NCI-H2081 (cell line): ENCODE measurements at places on chromosomes 7 and 10.

- no peak for DNase-seq
Observed at GRCh38 chr10:7373039-7373438, 37.8 kb downstream of the SFMBT2 start.

DNA sequence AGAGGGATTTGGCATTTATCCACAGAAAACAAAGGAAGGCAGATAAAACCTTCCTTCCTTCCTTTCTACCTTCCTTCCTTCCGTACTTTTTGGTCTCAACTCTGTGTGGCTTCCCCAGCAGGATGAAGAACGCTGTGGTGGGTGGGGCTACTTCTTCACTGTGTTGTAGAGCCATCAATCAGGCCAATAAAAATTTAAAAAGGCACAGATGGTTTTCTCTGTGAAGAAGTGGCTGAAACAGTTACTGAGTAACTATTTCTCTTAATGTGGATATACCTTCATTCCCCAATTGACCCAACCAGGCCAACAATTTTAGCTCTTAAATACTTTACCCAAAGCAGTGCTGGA lies 75.8 kb downstream of the ZNF92 start:
- DNase-seq: no peak

- no peak for DNase-seq
Observed at GRCh38 chr10:68194290-68194689, 37.6 kb downstream of the ATOH7 start.

DNA sequence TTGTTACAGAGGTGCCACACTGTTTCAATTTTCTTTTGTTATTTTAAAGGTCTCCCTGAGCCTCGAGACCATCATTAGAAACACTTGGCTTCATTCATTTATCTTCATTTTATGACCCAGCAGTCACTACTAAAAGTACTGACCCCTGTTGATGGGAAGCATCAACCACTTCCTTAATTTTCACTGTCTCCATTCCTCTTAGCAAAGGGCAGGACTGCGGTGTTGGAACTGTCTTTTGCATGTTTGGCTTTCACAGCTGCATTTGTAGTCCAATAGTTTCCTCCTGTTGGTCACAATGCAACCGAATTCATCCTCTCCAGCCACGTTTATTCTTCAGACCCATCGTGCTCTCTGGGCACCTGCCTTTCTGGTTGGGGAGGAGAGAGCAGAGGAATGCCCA lies 46.7 kb upstream of the PDZD8 start:
- no peak for DNase-seq

DNA sequence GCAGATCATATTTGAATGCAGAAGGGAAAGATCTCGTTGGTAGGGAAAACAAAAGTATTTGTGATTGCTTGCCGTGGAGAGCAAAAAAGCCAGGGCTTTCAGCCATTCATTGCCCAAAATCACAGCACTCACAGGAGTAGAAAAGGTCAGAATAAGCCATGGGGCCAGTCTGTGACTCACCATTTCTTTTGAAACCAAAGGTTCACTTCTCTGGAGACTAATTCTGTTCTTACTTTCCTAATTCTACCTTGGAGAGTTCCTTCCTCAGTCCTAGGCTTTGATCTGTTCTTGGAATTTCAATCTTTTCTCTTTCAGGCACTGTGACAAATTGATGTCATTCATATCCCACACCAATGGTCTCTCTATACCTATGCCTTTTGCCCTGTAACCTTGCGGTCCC lies 54.1 kb upstream of the FAM180A start:
- no peak for DNase-seq

GRCh38 chr7:69652947-69653701 lies 54.8 kb downstream of the AUTS2 start:
- DNase-seq: no peak

GRCh38 chr10:7030134-7030855 lies 380.5 kb downstream of the SFMBT2 start:
- no peak for DNase-seq

GRCh38 chr10:133168617-133169031 lies 8.6 kb downstream of the KNDC1 start:
- no peak for DNase-seq

DNA sequence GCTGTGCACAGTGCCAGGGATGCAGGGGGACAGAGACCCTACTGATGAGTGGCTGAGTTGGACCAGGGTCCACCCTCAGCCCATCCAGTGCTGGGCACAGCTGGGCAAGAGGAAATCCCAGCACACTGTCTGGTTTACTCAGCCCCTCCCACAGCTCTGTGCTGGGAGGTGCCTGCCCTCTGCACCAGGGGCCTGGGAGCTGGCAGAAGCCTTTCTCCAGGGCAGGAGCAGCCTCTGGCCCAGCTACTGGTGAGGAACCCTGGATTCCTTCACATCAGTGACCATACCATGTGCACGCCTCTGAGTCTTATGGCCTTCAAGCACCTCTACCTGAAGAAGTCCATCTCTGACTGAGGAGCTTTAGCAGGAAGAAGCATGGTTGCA lies 25.9 kb upstream of the C10orf71 start:
- DNase-seq: no peak

DNA sequence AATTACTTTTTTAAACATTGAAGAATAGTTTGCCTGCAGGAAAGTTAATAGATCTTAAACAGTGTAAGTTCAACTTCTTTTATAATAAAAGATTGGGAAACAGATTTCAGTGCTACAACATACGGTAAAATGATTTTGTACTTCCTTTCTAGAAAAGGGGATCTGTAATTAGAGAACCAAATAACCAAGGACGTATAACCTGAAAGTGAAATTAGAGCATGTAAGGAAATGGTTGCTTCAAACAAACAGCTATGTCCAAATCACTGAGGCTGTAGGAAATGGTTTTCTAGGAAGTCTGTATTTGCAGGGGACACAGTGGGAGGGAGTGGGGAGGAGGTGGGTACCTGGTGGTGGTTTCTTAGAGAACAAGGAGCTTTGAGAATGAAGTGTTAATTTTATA lies 57.9 kb upstream of the EXOC6 start:
- no peak for DNase-seq

DNA sequence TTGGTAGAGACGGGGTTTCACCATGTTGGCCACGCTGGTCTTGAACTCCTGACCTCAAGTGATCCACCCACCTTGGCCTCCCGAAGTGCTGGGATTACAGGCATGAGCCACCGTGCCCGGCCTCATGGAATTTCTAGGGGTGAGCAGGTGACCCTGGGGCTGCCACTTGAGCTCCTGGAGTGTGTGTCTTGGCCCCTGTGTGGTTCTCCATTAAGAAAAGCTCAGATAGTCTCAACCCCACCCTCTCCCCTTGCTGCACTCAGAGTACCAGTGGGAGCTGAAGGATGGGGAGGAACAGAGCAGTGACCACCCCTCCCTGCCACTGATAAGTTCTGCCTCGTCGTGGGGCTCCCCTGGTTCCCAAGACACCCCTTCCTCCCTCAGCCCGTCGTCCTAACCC lies 45.3 kb downstream of the RCC1L start:
- DNase-seq: no peak

DNA sequence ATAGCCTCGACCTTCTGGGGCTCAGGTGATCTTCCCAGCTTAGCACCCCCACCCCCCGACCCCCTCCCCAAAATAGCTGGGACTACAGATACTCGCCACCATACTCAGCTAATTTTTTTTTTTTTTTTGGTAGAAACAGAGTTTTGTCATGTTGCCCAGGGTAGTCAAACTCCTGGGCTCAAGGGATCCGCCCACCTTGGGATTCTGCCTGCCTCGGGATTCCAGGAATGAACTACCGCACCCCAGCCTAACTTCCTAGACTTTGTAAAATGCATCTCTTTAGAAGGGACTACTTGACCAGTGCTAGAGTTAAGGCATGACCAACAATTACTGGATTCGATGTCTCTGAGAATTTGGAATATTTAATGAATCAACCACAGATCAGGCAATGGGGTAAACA lies 85.9 kb downstream of the MDFIC start:
- no peak for DNase-seq

GRCh38 chr7:29609162-29610037 lies 45.8 kb downstream of the PRR15 start:
- DNase-seq: peak; percentile 62

GRCh38 chr10:111593578-111593977 lies 516.7 kb downstream of the ADRA2A start:
- no peak for DNase-seq

DNA sequence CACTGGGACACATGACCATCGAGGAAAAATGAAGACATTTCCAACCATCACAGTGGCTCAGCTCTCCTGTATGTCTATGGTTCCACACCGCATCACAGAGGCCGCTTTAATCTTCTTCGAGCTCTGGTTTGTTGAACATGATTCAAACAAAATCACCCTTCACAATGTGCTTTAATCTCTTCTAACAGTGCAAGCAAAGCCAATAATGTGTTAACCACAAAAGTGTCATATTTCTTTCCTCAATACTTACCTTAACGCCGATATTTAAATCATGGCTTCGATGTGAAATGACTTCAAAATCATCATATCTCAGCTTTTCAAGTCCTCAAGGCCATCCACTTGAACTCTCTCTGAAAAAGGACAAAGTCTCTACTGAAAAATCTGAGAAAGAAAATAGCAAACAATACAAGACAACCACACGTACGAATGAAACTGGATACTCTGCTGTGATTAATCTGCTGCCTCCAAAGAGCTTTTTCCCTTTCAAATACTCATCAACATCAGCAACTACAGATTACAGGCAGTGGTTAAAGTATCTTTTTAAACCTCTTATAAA lies 23.0 kb upstream of the SVIL start:
- no peak for DNase-seq

DNA sequence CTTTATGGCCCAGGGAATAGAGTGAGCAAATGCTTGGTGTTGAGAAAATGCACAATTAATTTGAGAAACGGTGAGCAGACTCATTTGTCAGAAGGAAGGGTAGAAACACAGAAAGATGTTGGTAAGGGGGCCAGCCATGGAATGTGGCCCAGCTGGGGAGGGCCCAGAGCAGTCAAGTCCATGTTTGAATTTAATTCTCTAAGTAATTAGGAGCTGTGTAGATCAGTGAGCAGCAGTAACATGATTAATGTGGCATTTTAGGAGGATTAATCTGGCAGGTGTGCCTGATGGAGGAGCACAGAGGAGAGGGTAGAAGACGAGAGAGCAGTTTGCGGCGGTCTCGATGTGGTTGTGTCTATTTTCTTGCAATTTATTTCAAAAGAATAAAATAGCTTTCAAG lies 218.7 kb downstream of the FRMD4A start:
- DNase-seq: no peak

DNA sequence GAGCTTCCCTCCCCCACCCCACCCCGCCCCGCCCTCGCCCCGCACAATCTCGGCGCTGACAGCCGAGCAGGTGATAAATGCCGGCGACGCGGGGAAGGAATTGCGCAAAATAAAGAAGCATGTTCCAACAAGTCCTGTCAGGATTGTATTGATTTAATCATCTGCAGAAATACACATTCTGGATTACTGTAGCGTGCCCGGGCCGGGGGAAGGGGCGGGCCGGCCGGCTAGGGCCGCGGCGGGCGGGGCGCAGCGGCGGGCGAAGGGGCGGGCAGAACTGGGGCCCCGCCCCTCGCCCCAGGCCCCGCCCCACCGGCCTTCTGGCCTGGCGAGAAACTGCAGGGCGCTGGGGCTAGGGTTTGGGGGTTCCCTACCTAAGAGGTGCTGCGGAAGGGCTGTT lies 88.9 kb upstream of the PAX2 start:
- DNase-seq: no peak

GRCh38 chr7:47520406-47520805 lies 61.5 kb downstream of the TNS3 start:
- no peak for DNase-seq

- DNase-seq: peak; percentile 15
Observed at GRCh38 chr7:25391295-25391861, 163.1 kb upstream of the NPVF start.

DNA sequence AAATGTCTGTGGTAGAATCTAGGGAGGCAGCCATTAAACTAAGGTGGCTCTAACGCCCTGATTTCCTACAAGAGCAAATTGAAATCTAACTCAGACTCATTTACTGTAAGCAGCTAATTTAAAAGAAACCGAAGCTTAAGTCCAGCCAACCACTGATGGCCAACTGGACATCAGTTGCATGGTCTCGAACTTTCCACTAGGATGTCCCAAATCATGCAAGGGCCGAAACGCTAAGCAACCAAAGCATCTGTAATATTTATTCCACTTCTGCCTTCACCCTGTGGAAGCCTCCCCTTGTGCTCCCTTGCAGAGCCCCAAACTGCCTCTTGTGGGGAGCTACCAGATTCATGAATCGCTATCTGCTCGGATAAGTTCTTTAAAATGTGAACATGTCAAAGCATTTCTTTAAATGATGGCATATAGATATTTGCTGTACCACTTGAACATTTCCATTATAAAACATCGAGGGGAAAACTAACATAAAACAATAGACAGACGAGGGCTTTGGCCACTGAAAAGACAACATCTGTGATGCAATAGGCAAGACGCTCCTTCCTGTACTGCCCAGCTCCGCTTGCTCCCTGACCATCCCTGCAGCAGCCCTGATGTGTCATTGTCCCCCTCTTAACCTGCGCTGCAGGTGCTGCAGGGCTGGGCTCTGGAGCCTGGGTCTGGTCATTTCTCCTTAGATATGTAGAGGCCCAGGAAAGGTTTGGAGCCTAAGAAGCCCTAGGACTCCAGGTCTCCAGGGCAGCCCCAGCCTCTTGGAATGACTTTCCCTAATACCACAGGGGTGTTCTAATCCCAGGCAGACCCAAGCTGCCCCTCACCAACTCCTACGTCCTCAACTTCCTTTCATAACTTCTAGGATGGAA lies 2.9 kb upstream of the RBP3 start:
- no peak for DNase-seq

DNA sequence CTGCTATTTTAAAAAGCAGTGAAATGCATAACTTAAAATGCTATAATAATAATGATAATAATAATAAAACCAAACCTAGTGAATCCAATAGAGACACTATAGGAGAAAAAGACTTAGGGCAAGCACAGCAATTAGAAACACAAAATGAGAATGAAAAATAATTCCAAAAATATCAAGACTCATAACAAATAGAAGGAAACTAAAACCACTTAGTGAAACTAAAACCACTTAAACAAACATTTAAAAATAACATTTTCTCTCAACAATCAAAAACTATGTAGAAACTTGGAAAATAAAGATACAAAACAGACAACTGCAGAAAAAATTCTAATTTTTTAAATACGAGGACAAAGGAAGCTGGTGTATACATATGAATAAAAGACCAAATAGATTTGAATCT lies 655.2 kb upstream of the NRG3 start:
- no peak for DNase-seq

- DNase-seq: no peak
Observed at GRCh38 chr10:101164020-101164419, 32.9 kb downstream of the TLX1 start.

DNA sequence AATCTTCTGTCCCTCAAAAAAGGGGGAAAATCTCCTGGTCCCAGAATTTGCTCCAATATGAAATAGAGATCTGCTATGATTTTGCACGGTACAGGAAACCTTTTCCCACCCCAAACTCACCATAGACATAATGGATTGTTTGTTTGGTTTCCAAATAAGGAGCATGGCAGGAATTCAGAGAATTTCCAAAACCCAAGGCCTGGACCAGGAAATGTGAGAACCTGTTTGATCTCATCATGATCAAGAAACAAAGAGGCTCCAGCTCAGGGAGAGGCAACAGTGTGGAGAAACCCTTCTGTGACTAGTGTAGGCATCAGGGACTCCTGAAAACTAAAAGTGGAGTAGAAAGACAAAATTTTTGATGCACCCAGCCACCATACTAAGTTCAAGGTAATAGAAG lies 1548.1 kb upstream of the LRRTM3 start:
- no peak for DNase-seq
